Activated CD4-positive, CD25-positive, alpha-beta regulatory T cell treated with anti-CD3 and anti-CD28 coated beads, Interleukin-2, amount 50 U/mL, for 72 hours (primary cell): ENCODE measurements at places on chromosomes 3 and 15.

GRCh38 chr3:5554245-5554747, 366.8 kb downstream of the EDEM1 start:
- no peak for DNase-seq

GRCh38 chr3:48405343-48405881, 24.5 kb downstream of the PLXNB1 start:
- DNase-seq: no peak

DNA sequence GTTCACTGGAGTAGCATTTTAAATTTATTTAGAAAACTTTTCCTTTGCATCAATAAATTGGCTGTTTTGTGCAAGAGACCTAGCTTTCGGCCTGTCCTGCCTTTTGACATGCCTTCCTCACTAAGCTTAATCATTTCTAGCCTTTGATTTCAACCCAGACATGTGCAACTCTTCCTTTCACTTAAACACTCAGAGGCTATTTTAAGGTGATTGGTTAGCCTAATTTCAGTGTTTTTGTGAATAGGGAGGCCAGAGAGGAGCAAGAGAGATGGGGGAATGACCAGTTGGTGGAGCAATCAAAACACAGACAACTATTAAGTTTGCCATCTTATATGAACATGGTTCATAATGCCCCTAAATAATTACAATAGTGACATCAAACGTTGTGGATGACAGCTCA, 333.4 kb downstream of the SLC9A9 start:
- DNase-seq: no peak

DNA sequence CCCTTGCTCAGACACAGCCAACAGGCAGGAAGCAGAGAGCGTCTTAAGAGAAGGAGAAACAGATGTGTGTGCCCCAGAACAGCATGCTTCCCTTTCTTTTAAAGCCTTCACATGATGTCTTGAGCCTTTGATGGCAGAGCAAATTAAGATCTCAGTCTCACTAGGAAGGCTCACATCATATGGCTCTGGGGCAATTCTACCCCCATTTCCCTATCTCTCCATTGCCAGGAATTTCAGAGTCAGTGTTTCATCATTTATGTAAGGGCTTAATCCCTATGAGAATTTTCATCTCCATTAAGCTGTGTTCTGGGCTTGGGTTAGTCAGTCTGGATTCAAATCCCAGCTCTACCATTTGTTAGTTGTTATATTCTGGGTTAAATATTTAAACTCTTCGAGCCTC, 41.4 kb upstream of the GLCE start:
- no peak for DNase-seq

GRCh38 chr15:75067123-75067830, 43.9 kb downstream of the PPCDC start:
- DNase-seq: no peak

DNA sequence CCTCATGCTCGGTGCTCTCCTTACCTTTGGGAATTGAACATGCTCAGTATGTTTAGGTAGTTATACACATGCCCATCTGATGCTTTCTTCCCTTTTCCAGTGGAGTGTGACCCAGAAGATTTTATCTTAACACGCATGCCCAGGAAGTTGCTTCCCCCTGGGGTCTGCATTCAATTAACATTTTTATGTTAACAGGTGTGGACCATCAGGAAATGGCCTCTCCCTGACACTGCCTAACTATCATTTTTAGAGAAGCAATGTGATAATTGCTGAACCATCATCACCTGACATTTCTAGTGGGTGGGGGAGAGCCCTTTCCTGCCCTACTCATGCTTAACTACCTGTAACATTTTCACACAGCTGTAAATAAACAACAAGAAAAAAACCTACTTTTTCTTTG, 55.1 kb upstream of the TGFBR2 start:
- DNase-seq: no peak

DNA sequence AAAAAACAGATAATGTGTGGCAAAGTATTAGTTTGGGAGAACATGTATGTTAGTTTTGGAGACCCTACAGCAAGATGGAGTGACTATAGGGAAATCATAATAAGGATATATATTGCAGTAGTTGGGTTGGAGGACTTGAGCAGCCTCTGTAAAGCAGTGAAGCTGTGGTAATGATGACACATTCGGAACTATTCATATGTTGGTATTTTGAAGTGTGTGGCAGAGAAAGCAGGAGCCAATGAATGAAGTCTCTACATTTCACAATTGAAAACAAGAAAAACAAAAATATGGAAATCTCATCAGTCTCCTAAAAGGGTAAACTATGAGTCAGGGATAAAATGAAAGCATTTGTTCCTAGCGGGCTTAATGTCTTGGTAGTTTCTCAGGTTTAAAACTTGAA, 645.9 kb downstream of the OTOL1 start:
- no peak for DNase-seq

- no peak for DNase-seq
These were observed 304.7 kb downstream of the SUCLG2 start for GRCh38 chr3:67349551-67350174.

- no peak for DNase-seq
These were observed 139.1 kb downstream of the SAMMSON start for GRCh38 chr3:70138606-70139005.

GRCh38 chr15:64800476-64800875, 25.0 kb downstream of the PIF1 start:
- DNase-seq: no peak

DNA sequence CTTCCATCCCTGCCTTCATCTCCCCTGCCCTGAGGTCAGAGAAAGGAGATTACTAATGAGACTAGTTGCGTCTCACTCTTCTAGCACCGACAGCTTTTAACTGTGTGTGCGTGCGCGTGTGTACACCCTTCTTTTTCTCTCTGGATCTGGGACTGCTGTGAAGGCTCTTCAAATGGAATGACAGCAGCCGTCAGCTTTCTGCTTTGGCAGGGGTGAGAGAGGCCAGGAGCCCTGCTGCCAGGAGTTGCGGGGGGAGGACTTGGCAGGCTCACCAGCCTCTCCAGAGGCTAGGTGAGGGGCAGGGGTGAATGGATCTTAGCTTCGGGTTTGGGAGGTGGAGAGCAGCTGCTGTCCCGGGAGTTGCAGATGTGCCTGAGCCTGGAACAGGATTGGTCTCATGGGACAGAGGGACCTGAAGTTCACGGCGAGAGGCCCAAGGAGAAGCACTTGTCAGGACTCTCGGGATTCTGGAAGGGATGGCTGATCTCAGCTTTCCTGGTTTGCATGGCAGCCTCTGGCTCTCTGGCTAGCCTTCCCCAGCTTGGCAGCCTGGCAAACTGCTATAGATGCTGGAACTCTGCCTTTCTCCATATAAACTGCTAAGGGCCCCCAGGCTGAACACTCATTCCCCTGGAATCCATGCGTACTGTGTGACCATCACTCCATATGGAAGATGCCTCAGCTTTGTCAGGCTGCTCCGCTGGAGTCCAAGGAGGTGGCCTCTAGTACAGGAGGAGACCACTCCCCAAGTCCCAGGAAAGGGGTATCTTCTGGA, 16.6 kb downstream of the TEX264 start:
- DNase-seq: no peak

DNA sequence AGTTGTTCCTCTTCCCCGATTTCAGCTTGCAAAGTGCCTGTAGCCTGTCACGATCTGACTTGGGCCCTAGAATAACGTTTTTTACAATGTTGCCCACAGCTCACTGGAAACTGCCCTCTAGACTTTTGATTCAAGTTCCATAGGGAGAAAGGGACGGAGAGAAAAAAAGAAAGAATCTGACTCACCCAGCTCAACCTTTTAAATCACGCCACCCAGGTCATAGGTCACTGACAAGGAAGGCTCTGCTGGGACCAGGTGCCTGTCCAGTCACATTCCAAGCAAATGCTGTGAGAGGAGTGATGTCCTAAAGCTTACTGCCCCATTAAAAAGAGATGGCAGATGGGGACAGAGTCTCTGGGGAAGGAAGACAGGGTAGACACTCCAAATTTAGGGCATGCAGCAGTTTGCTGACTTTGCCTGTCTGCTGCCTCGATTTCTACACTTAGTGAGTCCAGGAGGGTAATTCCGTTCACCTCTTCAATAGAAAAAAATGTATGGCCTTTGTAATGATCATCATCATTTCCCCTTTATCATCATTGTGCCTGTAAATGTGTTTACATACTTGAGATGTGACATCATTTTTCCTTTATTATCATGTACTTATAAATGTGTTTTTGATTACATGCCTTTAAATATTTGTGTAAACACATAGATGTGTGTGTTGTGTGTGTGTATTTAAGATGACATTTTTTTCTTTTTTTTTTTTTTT, 8.4 kb upstream of the MYO1E start:
- DNase-seq: no peak
